Dermis microvascular lymphatic vessel endothelial cell (primary cell): ENCODE measurements at places on chromosomes 3 and 15. TPM values are rescaled to one million over a fixed set of nuclear protein-coding genes. Genes with fewer than 3 reads are reported as not detected.

- no peak for DNase-seq
These were observed 28.8 kb downstream of the LRRFIP2 start for GRCh38 chr3:37145611-37146010.

DNA sequence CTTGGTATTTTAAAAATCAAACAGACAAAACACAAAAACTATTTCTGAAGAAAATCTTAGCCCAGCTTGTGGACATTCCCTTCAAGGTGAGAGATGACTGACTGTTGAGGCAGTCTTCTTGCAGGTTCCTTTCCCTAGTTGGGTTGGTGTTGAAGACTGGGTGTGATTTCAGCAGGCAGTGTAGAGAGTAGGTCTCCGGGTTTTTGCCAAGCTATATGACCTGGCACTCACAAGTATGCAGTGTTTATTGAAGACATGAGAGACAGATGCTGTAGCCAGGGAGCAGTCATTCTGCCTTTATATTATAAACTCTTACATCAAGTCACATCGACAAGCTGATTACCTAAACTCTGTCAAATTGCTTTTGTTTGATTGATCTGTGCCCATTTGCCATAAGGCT, 17.5 kb downstream of the SENP8 start:
- no peak for DNase-seq

The ELP6 gene
- 27.9 and 34.6 TPM in 2 replicates for total RNA-seq

The FSTL1 gene
- total RNA-seq = 95.3 and 136 TPM in 2 replicates

The CHRNB4 gene
- not detected in 2 replicates for total RNA-seq

The VIPR1 gene
- total RNA-seq = 0.38 TPM in 1 of 2 replicates, not detected in the other
